ENCODE measurements at places on chromosomes 3 and 15. TPM values are rescaled to one million over a fixed set of nuclear protein-coding genes. Genes with fewer than 3 reads are reported as not detected.

Gene IL17RE
- total RNA-seq = 3.0 TPM

GRCh38 chr15:69979783-69980182, 117.9 kb downstream of the TLE3 start:
- no peak overlapping the region for H3K27ac ChIP-seq
- peaks cover 23% of the 10 kb centered on the region for H3K4me1 ChIP-seq
- H3K27me3 ChIP-seq = no peaks in the 10 kb centered on the region

- H3K4me3 ChIP-seq = no peak overlapping the region
- no peaks in the 10 kb centered on the region for H3K27me3 ChIP-seq
- H3K27ac ChIP-seq = no peak overlapping the region
- no peak for DNase-seq
Measured at GRCh38 chr3:25713341-25713985, 48.8 kb upstream of the TOP2B start.

Gene MYH15
- 0.09 TPM for total RNA-seq

DNA sequence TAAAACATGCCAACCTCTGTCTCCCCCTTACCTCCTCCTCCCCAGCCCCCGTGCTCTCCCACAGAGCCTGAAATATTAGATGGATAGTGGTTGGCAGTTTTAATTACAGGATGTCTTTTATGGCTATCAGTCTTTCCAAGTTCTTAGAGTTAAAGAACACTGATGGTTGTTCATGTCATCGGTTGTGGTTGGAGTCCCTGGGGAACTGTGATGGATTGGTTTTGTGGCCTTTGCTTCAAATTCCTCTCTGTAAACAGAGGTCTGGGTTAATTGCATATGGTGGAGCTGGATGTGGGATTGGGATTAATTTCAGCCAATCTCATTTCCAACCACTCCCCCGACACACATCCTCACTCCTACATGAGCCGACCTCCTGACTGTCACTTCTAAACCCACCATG, 164.5 kb upstream of the PROK2 start:
- peaks cover 17% of the 10 kb centered on the region for H3K27me3 ChIP-seq
- no peak for DNase-seq
- H3K27ac ChIP-seq = no peak overlapping the region
- no peaks in the 10 kb centered on the region for H3K36me3 ChIP-seq
- no peak overlapping the region for H3K4me3 ChIP-seq
- H3K4me1 ChIP-seq = peaks cover 2% of the 10 kb centered on the region

GRCh38 chr15:56281145-56281544, 37.5 kb upstream of the RFX7 start:
- no peak overlapping the region for H3K4me3 ChIP-seq
- no peaks in the 10 kb centered on the region for H3K4me1 ChIP-seq
- H3K36me3 ChIP-seq = no peaks in the 10 kb centered on the region
- peak; percentile 32 for DNase-seq
- H3K27ac ChIP-seq = no peak overlapping the region
- H3K27me3 ChIP-seq = peaks cover 31% of the 10 kb centered on the region

DNA sequence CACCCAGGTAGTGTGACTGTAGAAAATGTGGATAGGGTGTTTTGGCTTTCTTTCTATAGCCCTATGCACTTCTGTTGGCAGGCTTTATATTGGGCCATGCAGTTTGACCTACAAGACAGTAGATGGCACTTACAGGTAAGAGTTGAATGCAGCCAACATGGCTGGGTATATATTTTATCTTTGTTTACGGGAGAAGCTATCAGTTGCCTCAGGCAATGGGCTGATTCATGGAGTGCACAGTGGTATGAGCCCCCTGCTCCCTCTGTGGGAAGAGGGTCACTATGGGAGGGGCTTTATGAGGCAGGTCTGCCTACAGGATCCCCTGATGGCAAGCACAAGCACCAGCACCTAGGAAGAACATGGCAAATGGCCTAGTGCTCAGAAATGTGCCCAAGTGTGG, 301.2 kb upstream of the CDIN1 start:
- no peak overlapping the region for H3K27ac ChIP-seq
- H3K4me3 ChIP-seq = no peak overlapping the region
- H3K36me3 ChIP-seq = peaks cover 36% of the 10 kb centered on the region
- H3K4me1 ChIP-seq = peaks cover 5% of the 10 kb centered on the region
- peaks cover 66% of the 10 kb centered on the region for H3K27me3 ChIP-seq

Gene KCNMB3
- 2.3 TPM for total RNA-seq

GRCh38 chr3:30638685-30639412, 32.4 kb downstream of the TGFBR2 start:
- no peaks in the 10 kb centered on the region for H3K36me3 ChIP-seq
- no peak overlapping the region for H3K4me3 ChIP-seq
- DNase-seq = no peak
- no peaks in the 10 kb centered on the region for H3K27me3 ChIP-seq

- peak overlapping the region; percentile 73 for H3K4me3 ChIP-seq
- peaks cover 39% of the 10 kb centered on the region for H3K27me3 ChIP-seq
- H3K36me3 ChIP-seq = no peaks in the 10 kb centered on the region
- DNase-seq = no peak
- H3K4me1 ChIP-seq = peaks cover 32% of the 10 kb centered on the region
- no peak overlapping the region for H3K27ac ChIP-seq
Measured at GRCh38 chr15:60589728-60590127, 110.8 kb upstream of the ICE2 start.

DNA sequence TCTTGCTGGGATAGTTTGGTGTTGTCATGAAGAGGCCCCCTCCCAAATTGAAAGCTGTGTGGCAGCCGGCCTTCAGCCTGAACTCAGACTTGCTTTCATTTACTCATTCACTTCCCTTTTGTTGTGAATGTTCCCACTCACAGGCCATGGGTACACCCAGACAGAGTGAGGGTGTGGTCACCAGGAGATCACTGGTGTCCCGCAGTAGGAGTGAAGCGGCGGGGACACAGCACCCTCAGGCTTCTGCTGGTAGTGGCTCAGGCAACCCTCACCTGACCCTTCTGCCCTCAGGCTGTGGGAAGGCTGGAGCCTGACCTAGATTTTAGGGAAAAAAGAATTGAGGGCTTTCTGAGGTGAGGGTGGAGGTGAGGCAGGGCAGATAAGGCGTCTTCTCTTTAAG, 244.4 kb downstream of the SOX2 start:
- peaks cover 13% of the 10 kb centered on the region for H3K4me1 ChIP-seq
- no peak overlapping the region for H3K4me3 ChIP-seq
- H3K27ac ChIP-seq = no peak overlapping the region
- H3K27me3 ChIP-seq = no peaks in the 10 kb centered on the region
- DNase-seq = no peak

GRCh38 chr15:80379693-80380092, 24.5 kb upstream of the ARNT2 start:
- peaks cover 2% of the 10 kb centered on the region for H3K27me3 ChIP-seq
- no peak overlapping the region for H3K27ac ChIP-seq
- no peak for DNase-seq
- H3K4me3 ChIP-seq = no peak overlapping the region

GRCh38 chr3:63967675-63968611, 55.4 kb downstream of the PSMD6 start:
- H3K27me3 ChIP-seq = no peaks in the 10 kb centered on the region
- peaks cover 90% of the 10 kb centered on the region for H3K4me1 ChIP-seq
- H3K4me3 ChIP-seq = peak overlapping the region; percentile 22
- peak overlapping the region; percentile 36 for H3K27ac ChIP-seq
- DNase-seq = no peak
- no peaks in the 10 kb centered on the region for H3K36me3 ChIP-seq
